ENCODE measurements at places on chromosomes 5 and 9.

GRCh38 chr5:14727428-14727865 lies 62.9 kb downstream of the OTULIN start:
- peak; percentile 75 for DNase-seq

GRCh38 chr9:99398241-99398640 lies 176.2 kb downstream of the SEC61B start:
- no peak for DNase-seq

DNA sequence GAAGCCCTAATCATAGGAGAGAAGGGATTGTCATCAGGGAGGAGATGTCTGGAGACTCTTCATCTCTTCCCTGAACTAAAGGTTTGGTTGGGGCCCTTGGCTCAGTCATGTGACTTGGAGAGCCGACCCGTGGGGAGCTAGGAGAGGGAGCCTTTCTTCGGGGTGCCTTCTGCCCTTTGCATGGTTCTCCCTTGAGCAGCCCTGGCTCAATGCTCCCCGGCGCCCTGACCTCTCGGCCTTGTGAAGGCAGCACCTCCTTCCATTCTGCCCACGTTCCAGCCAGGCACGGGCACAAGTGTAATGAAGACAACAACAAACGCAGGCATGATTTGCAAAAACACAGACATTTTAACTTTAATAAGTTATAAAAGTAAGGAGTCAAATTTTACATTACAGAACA lies 50.4 kb downstream of the ZNF354C start:
- no peak for DNase-seq

- peak; percentile 95 for DNase-seq
Observed at GRCh38 chr9:19184144-19184917, 46.2 kb upstream of the DENND4C start.

GRCh38 chr5:143453720-143454119 lies 50.2 kb upstream of the NR3C1 start:
- DNase-seq: no peak
